Stimulated activated memory B cell treated with anti-CD40 and anti-IgM and Interleukin-4, amounts not matched to agents 10 μg/mL and 1 μg/mL and 100 μg/mL, for 72 hours (primary cell): ENCODE measurements at places on chromosomes 16 and 17.
A peak's percentile ranks its signal among the peaks of the same experiment; 100 is the strongest.

GRCh38 chr17:70144260-70144846, 25.0 kb upstream of the KCNJ2 start:
- ATAC-seq = no peak

- peak; percentile 84 for ATAC-seq
These were observed 18.2 kb downstream of the SCN4A start for GRCh38 chr17:63954402-63955063.

- peak; percentile 1 for ATAC-seq
These were observed 31.4 kb downstream of the CCR7 start for GRCh38 chr17:40533896-40534295.

DNA sequence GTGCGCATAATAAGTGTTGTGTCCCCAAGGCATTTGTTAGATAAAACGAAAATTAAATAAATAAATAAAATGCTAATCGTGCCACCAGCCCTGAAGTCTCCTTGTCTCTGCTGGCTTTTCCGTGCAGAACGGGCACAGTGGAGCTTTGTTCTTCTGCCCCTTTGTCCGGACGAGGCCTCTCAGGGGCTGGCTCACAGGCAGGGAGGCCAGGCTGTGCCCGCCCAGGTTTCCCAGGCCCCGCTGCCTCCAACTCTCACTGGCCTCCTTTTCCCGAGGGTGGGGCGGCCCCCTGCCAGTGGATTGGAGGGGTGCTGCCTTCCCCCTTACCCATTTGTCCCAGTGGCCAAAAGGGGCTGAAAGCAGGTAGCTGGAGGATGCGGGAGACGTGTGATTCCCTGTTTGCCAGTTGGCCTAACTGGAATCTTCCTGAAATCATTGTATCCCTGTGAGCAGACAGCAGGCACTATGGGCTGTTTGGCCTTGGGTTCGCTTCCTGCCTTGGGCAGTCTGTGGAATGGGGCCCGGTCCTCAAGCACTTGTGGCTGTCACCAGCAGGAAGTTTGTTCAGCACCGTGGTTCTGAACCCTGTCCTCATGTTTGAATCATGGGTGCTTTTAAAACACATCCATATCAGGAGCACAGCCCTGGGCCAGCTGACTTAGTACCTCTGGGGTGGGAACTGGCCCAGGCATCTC, 64.4 kb downstream of the KSR1 start:
- no peak for ATAC-seq

- ATAC-seq = no peak
These were observed 74.3 kb downstream of the KANSL1 start for GRCh38 chr17:46118964-46119363.

DNA sequence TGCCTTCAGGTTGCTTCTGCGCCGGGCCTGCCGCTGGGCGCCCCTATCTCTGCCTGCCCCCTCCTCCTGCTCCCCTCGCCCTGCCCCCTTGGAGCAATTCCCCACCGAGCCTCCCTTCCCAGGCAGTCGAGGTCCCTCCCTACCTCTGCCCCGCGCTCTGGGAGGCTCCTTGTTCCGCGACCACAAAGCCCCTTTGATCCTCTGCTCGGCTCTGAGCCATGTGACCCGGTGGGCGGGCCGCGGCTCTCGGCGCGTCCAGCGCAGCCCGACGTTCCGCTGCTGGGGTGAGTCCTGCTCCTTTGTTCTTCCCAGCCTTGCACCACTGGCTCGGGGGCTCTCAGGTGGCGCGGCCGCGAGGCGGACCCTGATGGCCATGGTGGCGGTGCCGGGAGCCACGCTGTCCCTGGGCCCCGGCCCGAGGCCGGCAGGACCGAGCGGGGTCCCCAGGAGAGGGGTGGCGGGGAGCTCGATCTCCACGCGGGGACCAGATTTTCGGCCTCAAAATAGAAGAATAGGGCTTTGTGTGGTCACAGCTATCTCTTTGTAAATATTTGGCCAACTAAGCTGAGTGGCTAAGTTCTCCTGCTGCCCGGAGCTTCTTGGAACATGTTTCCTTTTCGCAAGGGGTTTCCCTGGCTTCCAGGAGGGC, 310.6 kb downstream of the SEC14L1 start:
- peak; percentile 78 for ATAC-seq

GRCh38 chr17:1591474-1592090, 29.0 kb upstream of the PITPNA start:
- no peak for ATAC-seq

- ATAC-seq = peak; percentile 24
These were observed 3.7 kb upstream of the RAP1GAP2 start for GRCh38 chr17:2792366-2793169.

- ATAC-seq = no peak
These were observed 198.5 kb downstream of the NTN1 start for GRCh38 chr17:9219631-9220397.

GRCh38 chr16:11272921-11273720, at the start of gene PRM3:
PRM3 (minus strand) TSS chr16:11273629; CDS start chr16:11273595, 34 bp downstream.
- ATAC-seq = no peak

- ATAC-seq = no peak
These were observed 5.8 kb upstream of the FASN start for GRCh38 chr17:82103553-82104451.
